ENCODE measurements at places on chromosomes 7 and 10. TPM values are rescaled to one million over a fixed set of nuclear protein-coding genes. Genes with fewer than 3 reads are reported as not detected.

SAMD9L gene
- 0.26 TPM for total RNA-seq

LIPF gene
- not detected for total RNA-seq

PROSER2 gene
- total RNA-seq = 40.4 TPM

LIPM gene
- not detected for total RNA-seq

VDAC2 gene
- total RNA-seq = 307 TPM

PRRT4 gene
- 42.4 TPM for total RNA-seq

CCDC172 gene
- total RNA-seq = not detected

ANXA8L1 gene
- total RNA-seq = not detected

DRGX gene
- total RNA-seq = not detected

ANKRD7 gene
- total RNA-seq = 4.2 TPM
